M059J (cell line): ENCODE measurements at places on chromosomes 6 and 20. TPM values are rescaled to one million over a fixed set of nuclear protein-coding genes. Genes with fewer than 3 reads are reported as not detected.

GRCh38 chr20:32792316-32792715 is 27.4 kb upstream of the MAPRE1 start:
- no peak for DNase-seq

DNA sequence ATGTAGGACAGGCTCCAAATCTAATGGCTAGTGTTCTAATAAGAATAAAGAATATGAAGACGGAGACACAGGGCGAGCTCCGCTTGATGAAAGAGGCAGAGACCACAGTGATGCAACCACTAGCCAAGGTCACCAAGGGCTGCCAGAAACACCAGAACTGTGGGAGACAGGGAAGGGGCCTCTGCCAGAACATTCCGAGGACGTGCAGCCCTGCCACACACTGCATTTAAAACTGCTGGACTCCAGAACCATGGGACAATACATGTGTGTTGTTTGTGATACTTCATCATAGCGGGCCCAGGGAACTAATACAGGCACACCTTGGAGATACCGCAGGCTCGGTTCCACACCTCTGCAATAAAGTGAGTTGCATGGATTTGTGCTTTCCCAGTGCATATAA is 2.9 kb upstream of the THBS2 start:
- DNase-seq = no peak

The MCCD1 gene
- total RNA-seq = not detected in 2 replicates

GRCh38 chr20:51522207-51522606 is 20.3 kb downstream of the NFATC2 start:
- no peak for DNase-seq

The CYP39A1 gene
- 4.5 and 6.2 TPM in 2 replicates for total RNA-seq
